ENCODE measurements at places on chromosomes 7 and 10.

- DNase-seq, result no peak
Observed at GRCh38 chr7:513521-514166, 6.0 kb downstream of the PDGFA start.

DNA sequence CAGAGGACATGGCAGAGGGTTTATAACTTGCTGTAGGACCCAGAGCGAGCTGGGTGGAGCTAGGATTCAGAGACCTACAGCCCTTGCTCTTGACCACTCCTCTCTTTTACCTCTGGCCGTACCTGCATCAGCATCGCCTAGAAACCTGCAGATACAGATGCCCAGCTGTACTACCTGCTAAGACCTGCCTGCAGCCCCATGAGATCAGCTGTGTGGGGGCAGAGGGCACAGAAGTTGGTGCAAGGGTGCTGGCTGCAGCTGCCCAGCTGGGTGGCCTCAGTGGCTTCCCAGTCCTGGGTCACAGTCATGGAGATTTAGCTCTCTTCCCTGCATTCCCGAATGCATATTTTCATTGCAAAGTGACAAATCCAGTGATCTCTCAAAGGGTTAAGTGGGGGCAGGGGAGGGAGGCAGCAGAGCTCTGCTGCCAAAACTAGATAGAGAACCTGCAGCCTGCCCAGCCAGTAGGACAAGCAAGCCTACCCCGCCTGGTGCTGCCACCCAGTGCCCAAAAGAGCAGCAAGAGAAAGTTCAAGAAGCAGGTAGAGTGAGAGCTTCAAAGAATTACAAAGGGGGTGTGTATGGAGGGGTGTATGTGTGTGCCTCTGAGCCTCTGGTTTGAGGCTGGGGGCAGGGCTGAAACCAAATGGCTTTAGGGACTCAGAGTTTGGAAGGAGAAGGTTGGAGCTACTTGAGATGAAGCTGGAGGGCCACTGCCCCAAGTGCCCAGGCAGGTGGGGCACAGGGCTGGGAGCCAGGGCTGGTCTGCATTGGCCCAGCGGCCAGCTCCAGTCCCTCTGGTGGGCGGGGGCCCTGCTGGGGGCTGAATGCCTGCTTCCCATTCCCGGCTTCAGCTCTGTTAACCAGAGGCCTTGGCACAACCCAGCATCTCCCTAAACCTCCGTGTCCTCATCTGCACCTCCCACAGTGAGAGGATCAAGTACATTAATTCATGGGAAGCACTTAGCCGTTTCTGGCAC lies 6.9 kb downstream of the FAM241B start:
- DNase-seq, result no peak

DNA sequence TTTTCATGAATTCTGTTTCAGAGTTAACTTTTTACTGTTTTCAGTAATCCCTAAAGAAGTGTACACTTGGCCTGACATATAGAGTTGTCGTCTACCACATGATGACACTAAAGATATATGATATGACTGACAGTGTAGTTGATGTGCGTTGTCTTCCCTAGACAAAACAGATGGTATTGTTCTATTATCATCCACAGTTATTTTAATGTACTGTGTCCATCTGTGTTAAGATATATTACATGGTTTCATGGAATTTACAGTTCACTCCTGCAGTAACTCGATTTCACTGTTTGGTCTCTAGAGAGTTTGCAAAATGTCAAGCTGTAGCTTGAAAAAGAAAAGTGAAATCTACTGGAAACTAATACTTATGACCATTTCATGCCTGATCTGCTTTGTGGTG lies 18.1 kb downstream of the FOXP2 start:
- no peak for DNase-seq

DNA sequence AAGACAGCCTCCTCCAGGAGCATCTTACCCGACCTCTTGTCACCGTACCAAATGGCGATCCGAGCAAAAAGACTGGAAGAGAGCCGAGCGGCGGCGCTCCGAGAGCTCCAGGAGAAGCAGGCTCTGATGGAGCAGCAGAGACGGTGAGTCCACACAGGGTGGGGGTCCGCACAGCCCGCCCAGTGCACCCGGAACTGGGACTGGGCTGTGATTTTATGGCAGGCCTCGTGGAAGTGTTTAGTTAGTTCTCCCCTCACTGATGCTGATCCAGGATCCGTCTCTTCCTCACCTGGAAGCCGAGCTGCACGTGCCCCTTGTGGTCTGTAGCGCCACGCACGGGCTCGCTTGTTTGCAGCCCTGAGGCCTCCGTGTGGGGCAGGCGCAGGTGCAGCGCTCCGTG lies 19.6 kb downstream of the LRRC27 start:
- DNase-seq, result no peak

- no peak for DNase-seq
Observed at GRCh38 chr7:95577137-95577536, 19.2 kb downstream of the PDK4 start.

- no peak for DNase-seq
Observed at GRCh38 chr7:146150153-146150552, 33.6 kb downstream of the CNTNAP2 start.

- DNase-seq, result no peak
Observed at GRCh38 chr10:123642697-123643096, 23.5 kb upstream of the GPR26 start.

GRCh38 chr10:69968830-69969229 lies 83.8 kb upstream of the MACROH2A2 start:
- no peak for DNase-seq

DNA sequence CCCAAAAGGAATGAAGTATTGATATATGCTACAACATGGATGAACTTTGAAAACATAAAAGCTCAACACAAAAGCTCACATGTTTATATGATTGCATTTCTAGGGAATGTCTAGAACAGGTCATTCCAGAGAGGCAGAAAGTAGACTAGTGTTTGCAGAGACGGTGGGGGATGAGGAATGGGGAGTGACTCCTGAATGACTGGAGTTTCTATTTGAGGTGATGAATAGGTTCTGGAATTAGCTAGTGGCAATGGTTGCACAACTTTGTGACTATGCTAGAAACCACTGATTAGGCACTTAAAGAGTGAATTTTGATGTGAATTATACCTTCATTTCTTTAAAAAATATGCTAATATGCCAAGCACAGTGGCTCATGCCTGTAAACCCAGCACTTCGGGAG lies 6.9 kb downstream of the KPNA7 start:
- no peak for DNase-seq

DNA sequence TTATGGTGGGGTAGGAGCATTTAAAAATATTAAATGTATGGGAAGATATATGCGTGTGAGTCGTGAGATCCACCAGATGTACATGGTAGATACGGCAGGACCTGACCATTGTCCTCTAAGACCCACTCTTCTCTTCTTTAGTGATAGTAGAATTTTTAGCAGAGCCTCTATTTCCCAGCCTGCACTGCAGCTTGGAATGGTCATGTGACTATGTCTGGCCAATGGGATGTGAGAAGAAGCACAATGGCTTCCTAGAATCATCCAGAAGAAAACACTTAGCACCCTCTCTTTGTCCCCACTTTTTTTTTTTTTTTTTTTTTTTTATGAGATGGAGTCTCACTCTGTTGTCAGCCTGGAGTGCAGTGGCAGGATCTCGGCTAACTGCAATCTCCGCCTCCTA lies 86.6 kb upstream of the CYTH3 start:
- DNase-seq, result no peak

DNA sequence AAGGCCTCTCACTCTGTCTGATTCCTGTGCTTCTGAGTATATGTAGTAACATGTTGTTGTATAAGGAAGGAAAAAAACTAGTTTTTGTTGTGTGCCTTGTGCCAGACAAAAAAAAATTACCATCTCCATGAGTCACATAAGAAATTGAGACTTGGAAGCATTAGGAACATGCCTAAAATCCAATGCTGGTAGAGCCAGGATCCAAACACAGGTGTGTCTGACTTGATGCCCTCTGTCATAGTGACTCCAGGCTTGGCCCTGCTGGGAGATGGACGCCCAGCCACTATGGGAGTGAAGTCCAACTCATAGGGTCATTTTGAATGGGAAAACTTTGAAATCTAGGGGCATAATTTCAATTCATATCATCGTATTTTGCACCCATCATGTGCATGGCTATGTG lies 38.0 kb downstream of the PYROXD2 start:
- DNase-seq, result no peak

- no peak for DNase-seq
Observed at GRCh38 chr7:47227762-47228177, 354.1 kb downstream of the TNS3 start.

- DNase-seq, result no peak
Observed at GRCh38 chr7:2120251-2120660, 112.5 kb downstream of the MAD1L1 start.

DNA sequence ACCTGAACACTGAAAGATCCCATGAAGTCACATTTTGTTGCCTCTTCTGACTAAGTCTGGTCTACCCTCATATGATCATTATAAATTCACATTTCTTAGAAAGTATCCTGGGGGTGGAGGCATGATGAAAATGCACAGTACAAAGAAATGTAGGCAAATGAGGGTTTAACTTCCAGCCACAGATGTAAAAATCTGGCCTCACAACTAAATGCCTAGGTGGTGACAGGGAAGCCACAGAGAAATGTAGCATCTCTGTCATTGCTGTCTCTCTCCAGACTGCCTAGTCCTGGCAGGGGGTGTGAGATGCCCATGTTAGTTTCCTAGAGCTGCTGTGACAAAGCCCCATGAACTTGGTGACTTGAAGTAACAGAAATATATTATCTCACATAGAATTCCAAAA lies 395.9 kb downstream of the SORCS3 start:
- DNase-seq, result no peak

DNA sequence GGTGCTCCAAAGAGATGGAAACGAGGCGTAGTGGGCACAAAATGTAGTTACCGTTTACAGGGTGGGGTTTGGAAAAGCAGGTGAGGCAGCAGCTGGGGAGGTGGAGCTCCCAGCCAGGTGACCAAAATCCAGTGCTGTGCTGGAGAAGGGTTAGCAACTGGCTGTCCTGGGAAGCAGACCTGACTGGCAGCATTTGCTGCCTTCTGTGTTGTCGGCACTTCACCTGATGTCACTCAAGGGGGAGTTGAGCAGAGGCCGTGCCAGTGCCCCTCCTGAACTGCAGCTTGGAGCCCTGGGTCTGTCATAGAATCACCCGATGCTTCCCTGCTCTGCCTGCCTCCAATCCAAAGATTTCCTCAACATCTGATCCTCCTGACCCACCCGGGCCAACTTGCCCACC lies 12.8 kb downstream of the GCK start:
- DNase-seq, result no peak

DNA sequence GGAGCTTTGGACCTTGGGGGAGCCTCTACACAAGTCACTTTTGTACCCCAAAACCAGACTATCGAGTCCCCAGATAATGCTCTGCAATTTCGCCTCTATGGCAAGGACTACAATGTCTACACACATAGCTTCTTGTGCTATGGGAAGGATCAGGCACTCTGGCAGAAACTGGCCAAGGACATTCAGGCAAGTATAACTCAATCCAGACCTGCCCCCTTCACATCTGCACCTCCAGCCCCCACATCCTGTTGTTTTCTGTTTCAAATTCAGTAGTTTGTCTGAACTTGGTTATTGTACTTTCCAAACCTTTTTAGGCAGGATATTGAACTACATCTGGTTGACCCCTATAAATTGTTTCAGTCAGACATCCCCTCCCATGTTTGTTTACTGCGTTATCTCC lies 62.4 kb upstream of the CC2D2B start:
- no peak for DNase-seq

- no peak for DNase-seq
Observed at GRCh38 chr7:133196856-133197612, 55.8 kb upstream of the EXOC4 start.

- DNase-seq, result no peak
Observed at GRCh38 chr7:131076032-131076431, 251.6 kb upstream of the MKLN1 start.

DNA sequence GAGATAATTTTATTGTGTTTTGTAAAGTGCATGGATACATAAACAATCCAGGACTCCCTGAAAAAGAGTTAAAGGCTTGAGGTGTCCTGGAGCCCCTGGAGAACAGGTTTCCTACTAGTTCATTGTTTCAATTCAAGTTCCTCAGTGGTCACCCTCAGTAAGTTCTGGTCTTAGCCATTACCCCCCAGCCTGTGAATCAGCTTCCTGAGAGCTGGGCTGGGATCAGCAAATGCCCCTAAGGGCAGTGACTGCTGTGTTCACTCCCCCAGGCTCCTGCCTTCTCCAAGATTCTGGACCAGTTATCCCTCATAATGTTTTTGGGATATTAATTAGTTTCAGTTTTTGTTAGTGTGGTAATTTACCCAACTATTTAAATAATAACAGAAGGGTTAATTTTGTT lies 151.6 kb upstream of the PRSS58 start:
- no peak for DNase-seq

DNA sequence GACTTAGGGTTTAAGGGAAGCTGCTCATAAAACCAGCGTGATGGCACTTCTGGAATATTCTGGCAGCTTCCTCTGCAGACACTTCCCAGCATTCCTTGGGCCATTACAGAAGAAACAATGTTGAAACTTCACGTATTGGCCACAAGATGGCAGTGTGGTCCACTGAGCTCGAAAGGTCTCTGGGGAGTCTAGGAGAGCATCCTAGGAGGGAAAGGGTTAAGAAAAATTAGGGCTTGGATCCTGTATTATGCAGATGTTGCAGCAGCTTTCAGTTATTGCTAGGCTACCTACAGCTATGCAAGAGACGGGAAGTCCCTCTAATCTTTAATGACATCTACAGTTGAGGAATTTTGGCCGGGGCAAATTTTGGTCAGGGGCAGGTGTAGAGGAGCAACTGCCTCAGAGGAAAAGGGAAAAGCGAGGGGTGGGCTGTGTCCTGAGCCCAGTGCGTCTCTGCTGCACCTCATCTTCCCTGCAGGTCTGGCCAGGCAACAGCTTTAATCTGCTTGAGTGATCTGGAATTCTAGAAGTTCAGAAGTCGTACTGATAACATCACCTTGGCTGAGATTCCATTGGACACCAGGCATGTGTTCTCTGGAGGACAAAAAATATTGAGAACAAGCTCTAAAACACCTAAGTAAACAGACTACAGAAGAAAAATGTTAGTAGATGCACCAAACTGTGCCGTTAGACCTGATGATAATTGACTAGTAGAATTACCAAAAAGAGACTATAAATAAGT lies 220.8 kb upstream of the PRSS58 start:
- DNase-seq, result no peak

GRCh38 chr7:127730658-127731276 lies 78.8 kb downstream of the SND1 start:
- no peak for DNase-seq

DNA sequence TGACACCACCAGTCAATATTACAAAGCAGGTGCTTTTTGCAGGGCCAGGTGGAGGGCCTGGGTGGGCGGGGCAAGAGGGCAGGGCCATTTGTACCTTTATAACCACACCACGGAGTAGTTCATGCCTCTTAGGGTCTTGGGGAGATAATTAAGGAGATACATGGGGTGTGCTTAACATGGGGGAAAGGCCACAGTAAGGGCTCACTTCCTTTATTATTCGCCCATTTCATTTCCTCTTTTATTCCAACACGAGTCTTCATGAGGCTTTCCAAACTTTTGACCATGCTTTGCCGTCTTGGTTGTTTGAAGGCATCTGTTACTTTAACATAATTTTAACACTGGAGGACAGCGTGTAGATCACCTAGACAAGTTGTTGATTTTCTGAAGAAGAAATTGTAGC lies 33.3 kb upstream of the LYZL2 start:
- DNase-seq, result no peak
